ENCODE measurements at places on chromosomes 1 and 21.

DNA sequence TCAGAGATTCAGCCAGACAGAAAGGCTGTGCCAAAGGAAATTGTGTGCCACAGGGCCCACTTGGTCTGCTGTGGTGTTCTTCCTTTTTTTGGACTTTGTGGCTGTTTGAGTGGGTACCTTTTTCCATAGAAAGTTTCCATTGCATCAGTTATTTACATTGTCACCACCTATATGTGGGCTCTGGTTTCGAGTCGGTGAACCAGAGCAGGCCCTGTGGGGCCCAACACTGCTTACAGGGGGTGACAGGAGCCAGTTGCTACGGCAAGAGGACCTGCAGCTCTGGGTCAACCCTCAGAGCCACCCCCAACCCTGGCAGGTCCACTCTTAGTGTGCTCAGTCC is 157.0 kb upstream of the EDN2 start:
- DNase-seq = no peak

DNA sequence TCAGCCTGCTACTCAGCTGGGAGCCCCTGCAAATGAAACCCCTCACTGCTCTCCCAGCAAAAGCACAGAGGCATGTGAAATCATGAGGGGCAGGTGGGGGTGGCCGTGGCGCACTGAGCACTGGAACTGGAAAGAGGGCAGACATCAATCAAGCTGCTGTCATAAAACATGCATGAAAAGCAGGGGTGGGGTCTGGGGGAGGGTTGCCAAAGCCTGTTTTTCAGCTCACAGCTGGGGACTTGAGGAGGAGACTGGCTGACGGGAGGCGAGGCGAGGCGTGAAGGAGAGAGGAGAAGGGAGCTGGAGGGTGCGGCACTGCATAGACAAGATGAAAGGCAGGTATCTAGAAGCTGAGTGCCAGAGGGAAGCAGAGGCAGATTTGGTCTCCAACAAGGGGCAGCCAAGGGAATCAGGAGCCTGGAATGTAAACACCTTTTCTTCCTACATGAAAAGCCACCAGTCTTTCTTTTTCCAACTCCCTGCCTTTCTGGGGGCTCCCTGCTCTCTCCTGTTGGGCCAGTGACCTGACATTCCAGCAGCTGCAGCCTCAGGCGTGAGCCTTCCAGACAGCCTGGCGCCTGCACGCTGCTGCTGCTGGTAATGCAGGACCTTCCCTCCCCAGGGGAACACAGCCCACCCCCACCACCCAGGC is 87.0 kb downstream of the NMNAT2 start:
- DNase-seq = no peak

DNA sequence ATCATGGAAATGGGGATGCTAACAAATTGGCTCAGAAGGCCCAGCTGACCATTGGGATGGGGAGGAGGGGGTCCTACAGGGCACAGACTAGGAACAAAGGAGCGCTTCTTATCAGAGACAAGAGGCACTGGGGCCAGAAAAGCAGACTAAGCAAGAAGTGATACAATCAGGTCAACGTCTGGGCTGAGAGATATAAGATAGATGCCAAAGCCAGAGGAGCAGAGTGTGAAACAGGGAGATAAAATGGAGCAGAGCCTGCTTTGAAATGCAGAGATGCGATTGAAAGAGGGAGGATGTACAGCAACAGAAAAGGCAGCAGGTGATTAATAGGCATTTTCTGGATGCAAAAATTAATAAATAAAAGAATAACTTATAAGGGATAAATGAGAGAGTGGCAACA is 127.5 kb upstream of the SAMSN1 start:
- DNase-seq = no peak

- DNase-seq = no peak
These were observed 14.2 kb upstream of the KCNE1 start for GRCh38 chr21:34526241-34526617.

- no peak for DNase-seq
These were observed 7.5 kb upstream of the ASH1L start for GRCh38 chr1:155569988-155570592.

- no peak for DNase-seq
These were observed 5.7 kb downstream of the GRHL3 start for GRCh38 chr1:24324903-24325302.

DNA sequence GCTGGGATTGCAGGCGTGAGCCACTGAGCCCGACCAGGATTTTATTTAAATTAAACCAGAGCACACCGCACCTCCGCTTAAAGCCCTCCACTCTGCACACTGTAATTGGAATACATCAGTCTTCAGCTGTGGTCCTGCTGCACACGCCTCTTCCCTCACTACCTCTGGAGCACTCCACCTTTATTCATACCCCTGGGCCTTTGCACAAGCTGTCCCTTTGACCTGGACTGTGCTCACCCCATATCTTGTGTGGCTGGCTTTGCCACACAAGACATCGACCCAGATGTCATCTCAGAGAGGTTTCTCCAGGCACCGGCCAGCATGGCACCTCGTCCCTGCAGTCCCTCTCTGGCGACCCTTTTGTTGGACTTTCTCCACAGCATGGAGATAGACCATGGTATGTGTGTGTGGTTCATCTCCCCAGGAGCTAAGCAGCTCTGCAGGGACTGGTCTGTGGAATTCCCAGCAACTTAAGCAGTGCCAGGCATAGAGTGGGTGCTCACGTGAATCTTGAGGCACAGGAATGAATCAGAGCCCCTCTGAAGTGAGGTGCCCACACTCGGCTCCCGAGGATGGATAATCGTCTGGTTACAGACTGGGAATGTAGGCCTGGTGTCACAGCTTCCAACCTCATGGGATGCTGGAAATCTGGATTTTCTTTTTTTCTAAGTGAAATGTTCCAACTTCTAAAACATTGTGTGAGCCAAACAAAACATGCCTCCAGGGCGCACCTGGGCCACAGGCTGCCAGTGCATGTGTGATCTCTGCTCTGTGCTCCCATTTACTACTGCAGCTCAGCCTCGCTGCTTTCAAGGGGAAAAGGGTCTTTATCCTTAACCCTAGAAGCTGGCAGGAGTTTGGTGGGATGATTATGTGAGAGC is 61.9 kb downstream of the EVA1C start:
- no peak for DNase-seq

DNA sequence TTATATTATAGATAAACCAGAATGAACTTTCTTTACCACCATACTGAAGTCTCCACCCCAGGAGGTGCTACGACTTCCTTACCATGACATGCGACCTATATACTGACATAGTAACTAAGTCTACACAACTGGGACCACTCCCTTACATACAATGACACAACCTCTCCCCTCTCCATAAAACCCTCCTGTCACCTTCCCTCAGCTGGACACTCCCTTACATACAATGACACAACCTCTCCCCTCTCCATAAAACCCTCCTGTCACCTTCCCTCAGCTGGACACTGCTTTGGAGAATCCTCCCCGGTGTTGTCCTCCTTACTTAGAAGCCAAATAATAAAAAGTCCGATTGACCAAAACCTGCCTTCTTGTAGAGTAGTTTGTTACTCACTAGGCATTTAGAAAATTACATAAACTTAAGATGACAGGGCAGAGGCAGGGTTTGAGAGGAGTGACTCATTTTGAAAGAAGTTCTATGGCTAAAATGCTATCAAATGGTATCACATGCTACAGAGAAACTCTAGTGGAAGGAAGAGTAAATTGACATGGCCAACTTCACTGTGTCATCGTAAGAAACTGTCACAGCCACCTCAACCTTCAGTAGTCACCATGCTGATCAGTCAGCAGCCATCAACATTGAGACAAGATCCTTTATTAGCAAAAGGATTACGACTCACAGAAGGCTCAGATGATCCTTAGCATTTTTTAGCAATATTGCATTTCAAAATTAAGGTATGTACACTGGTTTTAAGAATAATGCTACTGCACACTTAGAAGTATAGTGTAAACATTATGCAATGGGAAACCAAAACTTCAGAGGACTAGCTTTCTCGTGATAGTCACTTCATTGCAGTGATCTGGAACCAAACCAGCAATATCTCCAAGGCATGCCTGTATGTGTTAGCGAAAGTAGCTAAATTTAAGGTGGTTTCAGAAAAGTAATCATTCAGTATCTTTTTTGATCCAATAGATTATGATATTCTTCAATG is 56.4 kb downstream of the AHCTF1 start:
- no peak for DNase-seq

- DNase-seq = no peak
These were observed 48.7 kb upstream of the PRELP start for GRCh38 chr1:203426870-203427269.
